Effector memory CD4-positive, alpha-beta T cell (primary cell): ENCODE measurements at places on chromosomes 3 and 15.

DNA sequence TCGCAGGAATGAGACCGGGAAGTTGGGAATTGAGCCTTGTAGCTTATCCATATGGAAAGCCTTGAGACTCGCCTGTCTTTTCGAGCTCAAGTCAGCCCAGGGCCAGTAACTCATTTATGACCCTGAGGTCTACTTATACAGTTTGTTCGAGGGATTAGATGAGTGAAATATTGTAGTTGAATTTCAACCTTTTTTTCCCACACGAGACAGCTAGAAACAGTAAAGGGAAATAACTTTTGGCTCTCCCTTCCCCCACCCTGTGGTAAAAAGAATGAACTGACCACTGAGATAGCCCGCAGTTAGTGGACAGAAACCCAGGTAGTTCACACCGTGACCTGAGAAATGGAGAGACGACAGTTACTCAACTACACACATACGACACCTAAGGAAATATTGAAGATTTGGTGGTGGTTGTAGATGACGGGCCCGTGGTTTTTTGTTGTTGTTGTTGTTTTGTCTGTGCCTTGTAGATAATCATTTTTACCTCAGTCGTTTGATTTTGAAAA, 841 bp downstream of the EIF3J start:
- peaks cover 10% of the 10 kb centered on the region for H3K4me1 ChIP-seq

DNA sequence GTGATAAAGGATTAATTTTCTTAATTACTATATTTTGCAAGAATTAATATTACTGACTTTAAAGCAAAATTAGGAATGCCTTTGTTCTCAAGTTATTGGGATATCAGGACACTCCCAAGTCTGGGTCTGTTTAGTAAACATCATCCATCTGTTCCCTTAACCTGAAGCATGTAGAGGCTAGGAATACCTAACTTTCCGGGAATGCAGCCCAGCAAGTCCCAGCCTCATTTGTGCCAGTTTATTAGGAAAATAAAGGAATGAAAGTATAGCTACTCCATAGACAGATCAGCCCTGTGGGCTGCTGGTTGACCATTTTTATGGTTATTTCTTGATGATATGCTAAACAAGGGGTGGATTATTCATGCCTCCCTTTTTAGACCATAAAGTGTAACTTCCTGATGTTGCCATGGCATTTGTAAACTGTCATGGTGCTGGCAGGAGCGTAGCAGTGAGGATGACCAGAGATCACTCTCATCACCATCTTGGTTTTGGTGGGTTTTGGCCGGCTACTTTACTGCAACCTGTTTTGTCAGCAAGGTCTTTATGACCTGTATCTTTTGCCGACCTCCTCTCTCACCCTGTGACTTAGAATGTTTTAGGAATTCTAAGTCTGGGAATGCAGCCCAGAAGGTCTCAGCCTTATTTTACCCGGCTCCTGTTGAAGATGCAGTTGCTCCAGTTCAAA, 540.2 kb downstream of the NAALADL2 start:
- no peaks in the 10 kb centered on the region for H3K36me3 ChIP-seq
- no peak overlapping the region for H3K4me3 ChIP-seq
- no peak overlapping the region for H3K27ac ChIP-seq
- no peaks in the 10 kb centered on the region for H3K4me1 ChIP-seq
- H3K27me3 ChIP-seq = no peaks in the 10 kb centered on the region

- no peak for DNase-seq
- no peak overlapping the region for H3K4me3 ChIP-seq
- no peaks in the 10 kb centered on the region for H3K36me3 ChIP-seq
- no peaks in the 10 kb centered on the region for H3K27me3 ChIP-seq
- H3K4me1 ChIP-seq = no peaks in the 10 kb centered on the region
- no peak overlapping the region for H3K27ac ChIP-seq
Observed at GRCh38 chr15:91975241-91975978, 121.9 kb downstream of the SLCO3A1 start.

DNA sequence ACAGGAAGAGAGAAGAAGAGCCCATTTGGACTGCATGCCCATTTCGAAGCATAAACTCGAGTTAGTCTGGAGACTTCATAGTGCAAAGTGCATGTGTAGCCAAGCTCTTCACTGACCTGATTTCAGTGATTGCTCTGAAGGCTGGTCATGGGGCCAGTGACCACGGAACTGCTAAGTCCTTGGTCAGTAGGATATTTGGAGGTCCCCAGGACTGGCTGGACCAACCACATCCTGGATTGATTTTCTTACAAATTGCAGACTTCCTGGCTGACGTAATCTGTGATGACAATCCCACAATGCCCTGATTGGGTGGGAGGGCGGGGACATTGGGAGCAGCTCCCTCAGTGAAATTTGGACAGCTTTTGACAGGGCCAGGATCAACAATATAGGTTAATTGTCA, 233.4 kb downstream of the CACNA2D3 start:
- no peak overlapping the region for H3K4me3 ChIP-seq
- DNase-seq = no peak
- H3K27me3 ChIP-seq = no peaks in the 10 kb centered on the region
- H3K27ac ChIP-seq = no peak overlapping the region

DNA sequence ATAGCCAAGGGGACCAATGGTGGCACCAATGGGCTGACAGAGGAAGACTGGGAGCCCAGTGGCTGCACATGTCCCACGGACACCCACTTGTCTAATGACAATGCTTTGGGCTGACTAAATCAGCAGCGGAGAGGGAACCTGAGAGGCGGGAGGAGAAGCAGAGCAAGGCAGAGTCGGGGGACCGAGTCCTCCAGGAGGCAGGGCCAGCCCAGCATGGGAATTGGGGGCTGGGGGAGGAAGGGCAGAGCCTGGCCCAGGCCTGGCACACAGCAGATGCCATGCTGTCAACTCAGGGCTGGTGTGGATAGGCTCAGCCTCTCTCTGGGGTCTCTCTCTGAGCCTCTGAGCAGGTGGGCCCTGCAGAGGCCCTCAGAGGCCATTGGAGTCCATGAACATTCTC, 78.4 kb upstream of the KLF13 start:
- H3K4me1 ChIP-seq = no peaks in the 10 kb centered on the region
- H3K27me3 ChIP-seq = no peaks in the 10 kb centered on the region
- no peak overlapping the region for H3K27ac ChIP-seq
- no peak overlapping the region for H3K4me3 ChIP-seq
- DNase-seq = no peak

- H3K27me3 ChIP-seq = no peaks in the 10 kb centered on the region
- H3K4me3 ChIP-seq = no peak overlapping the region
- H3K27ac ChIP-seq = no peak overlapping the region
- peaks cover 11% of the 10 kb centered on the region for H3K4me1 ChIP-seq
Observed at GRCh38 chr15:41961595-41962202, 10.7 kb downstream of the EHD4 start.

GRCh38 chr3:15331072-15331605, 1.2 kb downstream of the SH3BP5 start:
- H3K4me3 ChIP-seq = peak overlapping the region; percentile 95
- no peaks in the 10 kb centered on the region for H3K36me3 ChIP-seq
- no peak for DNase-seq
- no peaks in the 10 kb centered on the region for H3K27me3 ChIP-seq

DNA sequence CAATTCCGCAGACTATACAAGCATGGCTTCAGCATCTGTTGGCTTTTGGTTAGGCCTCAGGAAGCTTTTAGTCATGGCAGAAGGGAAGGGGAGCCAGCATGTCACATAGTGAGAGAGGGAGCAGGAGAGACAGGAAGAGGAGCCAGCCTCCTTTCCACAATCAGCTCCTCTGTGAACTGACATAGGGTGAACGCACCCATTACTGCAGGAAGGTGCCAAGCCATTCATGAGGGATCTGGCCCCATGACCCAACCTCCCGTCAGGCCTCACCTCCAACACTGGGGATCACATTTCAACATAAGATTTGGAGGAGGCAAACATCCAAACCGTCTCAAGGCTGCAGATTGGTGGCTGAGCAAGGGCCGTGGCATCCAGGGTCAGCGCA, 106.3 kb downstream of the LRRK1 start:
- no peaks in the 10 kb centered on the region for H3K36me3 ChIP-seq
- H3K27ac ChIP-seq = no peak overlapping the region
- no peaks in the 10 kb centered on the region for H3K4me1 ChIP-seq
- DNase-seq = no peak
- no peak overlapping the region for H3K4me3 ChIP-seq
